NCI-H187 (cell line): ENCODE measurements at places on chromosomes 2 and 18.

DNA sequence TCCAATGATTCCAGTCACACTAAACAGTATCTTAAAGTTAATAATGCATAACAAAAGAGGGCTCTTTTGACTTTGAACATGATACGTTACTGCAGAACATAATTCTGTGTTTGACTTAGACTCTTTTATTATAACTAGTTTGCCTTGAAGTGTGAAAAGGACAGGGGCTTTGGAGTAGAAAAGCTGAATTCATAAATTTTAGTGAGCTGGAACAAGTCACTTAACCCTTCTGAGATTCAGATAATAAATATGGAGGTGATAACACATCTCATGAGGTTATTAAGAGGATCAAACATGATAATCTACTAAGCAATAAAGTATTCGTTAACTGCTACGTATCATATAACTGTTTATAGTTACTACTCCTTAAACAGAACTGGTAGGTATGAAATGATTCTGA, 44.7 kb upstream of the FLACC1 start:
- DNase-seq: no peak

DNA sequence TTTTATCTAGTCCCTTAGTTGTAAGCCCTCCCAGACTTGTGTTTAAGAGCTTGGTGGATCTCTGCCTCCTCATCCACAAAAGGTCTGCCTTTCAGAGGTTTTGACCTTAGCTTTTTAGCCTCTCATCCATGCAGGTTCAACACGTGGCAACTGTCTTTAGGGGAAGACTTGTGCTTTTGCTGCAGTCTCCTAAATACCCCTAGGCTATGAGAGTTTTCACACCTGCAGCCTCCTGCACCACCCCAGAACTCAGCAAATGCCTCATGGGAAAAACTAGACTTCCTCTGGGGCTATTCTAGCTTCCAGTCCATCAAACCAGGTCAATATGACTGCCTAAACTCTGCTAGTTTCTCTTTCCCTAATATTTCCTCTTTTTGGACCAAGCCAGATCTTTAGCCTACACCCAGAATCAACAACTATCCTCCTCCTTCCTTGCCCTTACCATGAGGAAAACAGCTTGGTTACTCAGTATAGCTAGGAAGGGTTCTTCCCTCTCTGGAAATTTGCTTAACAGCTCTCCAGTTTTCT, 132.3 kb upstream of the RIOK3 start:
- no peak for DNase-seq

DNA sequence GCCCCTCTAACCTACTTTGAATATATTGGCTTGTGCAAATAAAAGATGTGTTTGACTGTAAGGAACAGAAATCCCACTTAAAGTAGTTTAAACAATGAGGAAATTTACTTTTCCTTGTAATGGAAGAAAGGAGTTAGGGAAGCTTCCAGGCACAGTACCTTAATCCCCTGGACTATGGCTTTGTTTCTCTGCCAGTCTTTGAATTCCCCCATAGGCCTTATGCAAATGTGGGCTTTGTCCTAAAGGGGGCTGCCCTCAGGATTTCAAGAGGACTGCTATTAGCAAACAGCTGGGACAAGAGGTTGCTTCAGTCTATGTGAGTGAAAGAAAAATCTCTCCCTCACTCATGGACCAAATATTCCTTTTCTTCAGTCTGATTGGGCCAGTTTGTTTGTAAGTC, 255.1 kb upstream of the THSD7B start:
- no peak for DNase-seq

DNA sequence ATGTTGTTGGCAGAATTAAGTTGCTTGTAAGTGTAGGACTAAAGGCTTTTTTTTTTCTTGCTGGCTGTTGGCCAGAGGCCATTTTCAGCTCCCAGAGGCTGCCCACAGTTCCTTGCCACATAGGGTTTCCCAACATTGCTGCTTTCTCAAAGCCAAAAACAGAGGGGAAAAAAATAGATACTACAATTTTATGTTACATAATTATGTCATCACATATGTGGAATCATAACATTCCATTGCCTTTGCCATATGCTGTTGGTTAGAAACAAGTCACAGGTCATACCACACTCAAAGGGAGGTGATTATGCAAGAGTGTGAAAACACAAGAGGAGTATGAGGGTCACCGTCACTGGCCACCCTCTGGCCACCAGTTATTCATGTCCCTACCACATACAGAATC, 154.5 kb downstream of the RTN4 start:
- no peak for DNase-seq

- DNase-seq: no peak
Observed at GRCh38 chr18:48122376-48122775, 191.9 kb upstream of the SMAD2 start.

GRCh38 chr2:43537137-43537536, 58.7 kb downstream of the THADA start:
- no peak for DNase-seq

DNA sequence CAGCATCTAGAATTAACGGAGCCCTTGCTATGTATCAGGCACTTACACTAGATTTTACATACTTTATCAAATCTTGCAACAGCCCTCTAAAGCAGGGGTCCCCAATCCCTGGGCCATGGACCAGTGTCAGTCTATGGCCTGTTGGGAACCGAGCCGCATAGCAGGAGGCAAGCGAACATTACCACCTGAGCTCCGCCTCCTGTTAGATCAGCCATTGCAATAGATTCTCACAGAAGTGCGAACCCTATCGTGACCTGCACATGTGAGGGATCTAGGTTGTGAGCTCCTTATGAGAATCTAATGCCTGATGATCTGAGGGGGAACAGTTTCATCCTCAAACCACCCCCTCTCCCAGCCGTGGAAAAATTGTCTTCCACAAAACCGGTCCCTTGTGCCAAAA, 13.4 kb downstream of the DNAJB2 start:
- DNase-seq: no peak

DNA sequence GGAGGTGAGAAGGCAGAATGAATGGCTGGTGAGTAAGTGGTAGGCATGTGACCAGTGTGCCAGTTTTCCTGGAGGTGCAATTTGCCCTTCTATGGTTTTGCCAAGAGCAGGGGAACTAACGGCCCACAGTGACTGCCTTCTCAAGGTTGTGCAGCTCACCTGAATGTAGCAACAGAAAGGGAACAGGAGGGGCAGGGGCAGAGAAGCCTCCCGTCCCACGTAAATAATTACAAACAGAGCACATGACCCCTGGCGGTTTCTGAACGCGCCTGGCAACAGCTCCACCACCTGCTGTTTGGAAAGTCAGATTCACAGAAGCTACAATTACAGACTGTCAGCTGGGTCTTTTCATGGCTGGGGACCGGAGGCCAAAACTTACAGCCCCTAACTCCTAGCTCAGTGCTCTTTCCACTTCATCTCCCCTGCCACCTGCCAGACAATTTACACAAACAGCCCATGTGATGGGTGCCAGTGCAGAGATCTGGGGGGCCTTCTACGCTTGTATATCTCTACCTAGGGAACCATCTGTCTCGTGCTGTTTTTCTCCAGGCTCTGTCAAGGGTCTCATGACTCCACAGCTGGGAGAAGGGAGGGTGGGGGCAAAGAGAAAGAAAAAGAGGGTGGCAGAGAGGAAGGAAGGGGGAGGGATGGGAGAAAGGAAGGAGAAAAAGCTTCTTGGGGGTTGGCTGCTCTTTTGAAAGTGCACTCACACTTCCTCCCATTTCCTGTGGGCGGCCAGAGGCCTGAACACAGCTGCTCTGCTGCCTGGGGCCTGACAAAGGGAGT, 69.6 kb downstream of the POLR1A start:
- DNase-seq: no peak

DNA sequence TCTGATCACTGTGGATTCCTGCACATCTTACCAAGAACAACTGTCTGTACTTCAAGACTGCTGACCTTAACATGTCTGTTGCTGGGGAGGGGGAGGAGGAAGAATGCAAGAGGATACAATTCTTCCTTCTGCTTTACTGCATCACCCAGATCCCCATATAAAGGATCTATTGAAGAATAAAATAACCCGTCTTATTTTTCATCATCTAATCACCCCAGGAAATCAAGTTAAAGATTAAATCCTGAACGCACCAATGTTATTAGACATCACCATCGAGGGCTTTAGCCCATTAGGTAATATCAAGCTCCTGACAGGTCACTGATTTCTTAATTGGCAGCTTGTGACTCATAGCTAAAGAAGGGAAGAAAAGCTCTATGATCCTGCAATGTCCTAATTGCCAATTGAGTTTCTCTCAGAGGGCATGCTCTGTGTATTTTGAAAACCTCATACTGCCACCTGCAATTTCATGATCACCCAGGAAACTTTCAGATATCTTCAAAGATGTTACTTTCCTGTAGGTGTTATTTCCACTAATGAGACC, 75.4 kb upstream of the KCNE4 start:
- DNase-seq: no peak

- DNase-seq: no peak
Observed at GRCh38 chr2:223594259-223594658, 7.9 kb downstream of the SCG2 start.

GRCh38 chr2:109444916-109445315, 168.8 kb downstream of the SEPTIN10 start:
- DNase-seq: no peak

DNA sequence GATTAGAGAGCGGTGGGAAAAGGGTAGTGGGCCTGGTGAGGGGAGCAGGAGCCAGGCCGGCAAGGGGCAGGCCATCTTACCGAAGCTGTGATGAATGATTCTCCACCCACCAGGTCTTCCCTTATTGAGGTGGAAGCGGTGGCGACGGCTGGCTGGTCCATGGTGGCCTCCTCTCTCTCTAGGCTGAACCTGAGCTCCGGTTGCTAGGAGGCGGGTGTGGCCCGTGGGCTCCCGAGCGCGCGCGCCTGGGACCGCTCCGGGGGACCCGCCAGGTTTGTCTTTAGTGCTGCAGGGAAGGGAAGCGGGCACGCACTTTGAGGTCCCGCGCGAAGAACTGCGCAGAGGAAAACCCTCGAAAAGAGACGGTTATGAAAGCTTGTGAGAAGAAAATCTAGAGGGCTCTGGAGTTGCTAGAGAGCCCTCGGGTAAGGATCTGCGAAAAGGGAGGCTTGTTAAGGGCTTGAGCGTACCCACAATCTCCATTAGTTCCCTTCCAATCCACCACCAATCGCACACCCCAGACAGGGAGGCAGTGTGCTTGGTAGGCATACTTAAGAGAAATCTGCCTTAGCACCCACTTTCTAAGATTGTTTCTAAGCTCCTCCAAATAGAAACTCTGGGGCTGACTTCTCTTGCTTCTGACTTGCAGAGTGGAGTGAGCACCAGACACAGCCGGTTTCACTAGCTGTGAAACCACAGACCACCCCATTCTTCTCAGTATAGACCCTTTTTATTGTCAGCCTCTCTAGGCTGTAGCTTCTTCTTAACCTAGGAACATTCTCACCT, at the start of gene STPG4:
Gene STPG4 (minus strand): TSS at position 218 of the 786 bp plus-strand sequence. CDS start 57 bp downstream, at position 161.
- no peak for DNase-seq

- no peak for DNase-seq
Observed at GRCh38 chr2:180258041-180258537, 251.0 kb upstream of the CWC22 start.
